ENCODE measurements at places on chromosomes 6 and 20. TPM values are rescaled to one million over a fixed set of nuclear protein-coding genes. Genes with fewer than 3 reads are reported as not detected.
A peak's percentile ranks its signal among the peaks of the same experiment; 100 is the strongest.

GRCh38 chr6:122140031-122140430 lies 259.4 kb upstream of the HSF2 start:
- no peak for DNase-seq

DNA sequence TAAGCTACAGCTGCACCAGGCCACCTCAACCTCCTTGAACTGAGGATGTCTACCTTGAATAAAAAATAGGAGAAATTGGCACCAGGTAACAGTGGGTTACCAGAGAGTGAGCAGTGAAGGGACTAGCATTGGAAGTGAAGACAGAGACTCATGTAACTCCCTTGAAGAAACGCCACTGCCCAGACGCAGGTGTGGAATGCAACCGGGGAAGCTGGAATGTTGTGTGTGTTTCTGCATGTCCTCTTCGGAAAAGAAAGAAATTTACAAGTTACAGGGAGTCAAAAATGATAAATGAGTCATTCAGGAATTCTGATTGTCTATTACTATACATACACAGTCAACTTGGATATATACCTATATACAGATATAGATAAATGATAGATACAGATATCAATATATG lies 514.7 kb upstream of the AGPAT4 start:
- no peak for DNase-seq

- DNase-seq: no peak
These were observed 114.6 kb downstream of the RCAN2 start for GRCh38 chr6:46376562-46377061.

GRCh38 chr20:25276533-25277050 lies 28.7 kb downstream of the PYGB start:
- peak; percentile 39 for DNase-seq

DNA sequence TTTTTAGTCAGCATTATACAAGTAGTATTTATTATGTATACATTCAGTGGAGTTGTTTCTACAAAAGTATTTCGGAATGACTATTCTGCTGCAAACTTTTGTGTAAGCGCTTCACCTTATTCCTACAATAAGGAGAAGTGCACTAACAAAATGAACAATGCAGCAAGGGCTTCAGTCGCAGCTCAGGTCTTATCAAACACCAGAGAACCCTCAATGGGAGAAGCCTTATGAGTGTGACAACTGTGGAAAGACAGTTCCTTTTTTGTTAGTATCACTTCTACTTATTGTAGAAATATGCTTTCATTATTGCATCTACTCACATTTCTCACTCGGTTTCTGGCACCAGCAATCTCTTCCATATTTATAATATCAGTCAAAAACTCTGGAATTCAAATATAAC lies 18.8 kb downstream of the ZKSCAN3 start:
- no peak for DNase-seq

GRCh38 chr6:27078734-27079357 lies 168.7 kb upstream of the PRSS16 start:
- DNase-seq: no peak

- DNase-seq: no peak
These were observed 26.6 kb downstream of the HDGFL1 start for GRCh38 chr6:22596011-22596410.

DNA sequence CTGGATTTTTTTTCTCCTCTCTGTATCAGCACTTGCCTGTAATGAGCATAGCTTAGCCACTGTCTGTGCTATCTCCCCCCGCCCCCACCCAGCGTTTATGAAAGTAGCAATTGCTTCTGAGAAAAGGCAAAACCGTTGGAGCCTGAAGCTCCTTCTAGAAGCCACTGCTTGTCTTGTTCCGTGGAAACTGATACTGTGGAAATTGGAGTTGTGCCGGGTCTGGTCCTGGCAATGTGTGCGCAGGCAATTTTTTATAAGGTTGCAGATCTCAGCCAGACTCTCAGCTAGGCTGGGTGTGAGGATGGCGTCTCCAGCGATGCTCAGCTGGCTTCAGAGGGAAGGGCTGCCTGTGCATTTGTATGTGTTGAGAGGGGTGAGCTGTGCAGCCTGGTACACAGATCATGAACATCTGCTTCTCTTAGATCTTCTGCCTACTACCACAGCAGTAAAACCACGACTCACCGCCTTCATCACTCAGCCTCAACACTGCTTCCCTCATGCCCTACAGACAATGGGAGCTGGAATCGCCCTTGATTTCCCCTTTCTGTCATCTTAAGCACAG lies 72.4 kb upstream of the GTSF1L start:
- no peak for DNase-seq

DNA sequence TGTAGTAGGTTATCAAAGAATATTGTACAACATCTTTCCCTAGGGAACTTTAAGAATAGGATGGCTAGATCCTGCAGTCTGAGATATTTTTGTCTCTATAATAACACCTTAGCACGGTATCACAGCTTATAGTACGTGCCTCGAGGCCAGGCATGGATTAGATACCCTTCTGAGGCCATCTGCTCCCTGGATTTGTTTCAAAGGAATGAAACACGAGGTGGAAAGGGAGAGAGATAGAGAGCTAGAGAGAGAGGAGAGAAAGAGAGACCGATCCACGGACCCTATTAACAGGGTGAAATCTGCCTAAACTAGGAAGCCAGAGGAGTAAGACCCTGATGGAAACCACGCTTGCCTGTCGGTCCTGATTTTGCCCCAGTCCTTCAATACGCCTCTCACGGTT lies 92.5 kb downstream of the CD83 start:
- DNase-seq: no peak

- no peak for DNase-seq
These were observed 280.9 kb downstream of the QKI start for GRCh38 chr6:163695414-163695864.

- DNase-seq: peak; percentile 66
These were observed 637 bp upstream of the HIVEP2 start for GRCh38 chr6:142945446-142946180.

- DNase-seq: no peak
These were observed 354.4 kb upstream of the KCNQ5 start for GRCh38 chr6:72267470-72267869.

The TRIM15 gene
- total RNA-seq: not detected

The SNTA1 gene
- 226 TPM for total RNA-seq

The PRL gene
- not detected for total RNA-seq
